ENCODE measurements at places on chromosomes 12 and 14.
A peak's percentile ranks its signal among the peaks of the same experiment; 100 is the strongest.

DNA sequence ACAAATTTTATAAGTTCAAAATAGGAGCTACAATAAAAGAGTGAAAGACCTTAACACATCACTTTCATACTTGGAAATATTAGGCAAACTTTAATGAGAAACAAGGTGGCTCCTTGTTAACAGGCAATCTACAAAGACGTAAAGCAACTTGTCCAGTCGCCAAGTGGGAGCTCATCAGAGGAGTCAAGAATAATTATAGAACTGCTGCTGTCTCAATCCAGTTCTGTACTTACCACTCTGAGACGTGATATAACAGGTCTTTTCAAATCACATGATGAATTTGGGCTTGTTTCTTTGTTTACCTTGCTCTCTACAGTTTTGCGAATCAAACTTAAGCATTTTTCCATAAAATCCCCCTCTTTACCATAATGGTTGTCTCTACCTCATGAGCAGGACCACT lies 3.6 kb downstream of the YBX3 start:
- DNase-seq, result peak; percentile 73

DNA sequence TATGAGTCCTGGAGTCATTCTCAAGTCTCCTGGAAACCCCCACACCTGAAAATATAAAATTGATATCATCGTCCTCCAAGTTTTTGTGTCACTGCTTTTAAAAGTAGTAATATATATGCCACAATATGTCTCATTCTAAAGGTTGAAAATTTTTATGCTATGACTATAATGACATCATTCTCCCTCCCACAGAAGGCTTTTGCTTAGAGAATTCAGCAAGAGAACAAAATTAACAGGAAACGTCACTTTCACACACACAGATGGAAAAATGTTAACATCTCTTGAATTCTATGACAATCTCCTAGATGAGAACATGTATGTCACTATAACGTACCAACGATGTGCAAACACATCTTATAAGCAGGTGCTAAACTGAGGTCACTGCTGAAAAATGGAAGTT lies 498.3 kb downstream of the FOXG1 start:
- no peak for DNase-seq

GRCh38 chr12:123032736-123033391 lies 52.4 kb downstream of the ARL6IP4 start:
- no peak for DNase-seq

DNA sequence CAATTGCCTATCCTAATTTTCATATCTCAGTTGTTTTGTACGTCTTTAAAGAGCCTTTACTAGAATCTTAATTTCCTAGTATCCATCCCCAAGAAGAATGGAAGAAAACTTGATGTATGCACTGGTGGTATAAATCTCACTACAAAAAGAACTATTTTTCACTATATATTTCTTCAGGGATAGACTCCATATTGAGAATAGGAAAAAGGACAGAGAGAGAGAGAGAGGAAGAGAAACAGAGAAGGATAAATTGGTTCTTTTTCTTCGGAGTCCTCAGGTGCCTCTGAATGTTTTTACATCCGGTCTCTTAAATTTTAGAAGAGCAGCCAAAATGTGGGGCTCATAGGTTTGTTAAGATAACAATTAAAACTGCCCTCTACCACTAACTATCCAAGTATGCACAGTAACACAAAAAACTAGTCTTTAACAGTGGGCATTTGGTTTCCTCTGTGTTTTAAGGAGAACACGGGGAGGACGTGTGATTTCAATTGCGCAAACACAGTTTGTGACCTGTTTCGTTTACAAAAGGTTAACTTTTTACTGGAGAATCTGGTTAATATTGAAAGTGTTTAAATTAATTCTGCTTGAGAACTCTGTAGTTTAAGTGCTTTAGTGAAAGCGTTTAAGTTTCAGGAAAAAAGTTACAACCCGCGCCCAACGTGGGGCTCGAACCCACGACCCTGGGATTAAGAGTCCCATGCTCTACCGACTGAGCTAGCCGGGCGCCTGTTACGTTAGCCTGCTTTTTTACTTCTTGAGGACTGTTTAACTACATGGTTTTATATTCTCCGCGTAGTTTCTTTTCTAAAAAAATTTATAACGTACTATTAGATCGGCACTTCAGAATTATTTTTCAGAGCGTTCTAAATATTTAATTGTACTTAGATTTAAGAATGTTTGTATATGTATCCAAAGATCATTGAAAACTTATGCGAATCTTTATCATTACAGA lies 5.1 kb upstream of the PSMA3 start:
- DNase-seq, result peak; percentile 46

GRCh38 chr14:67411820-67412421 lies at the start of gene PLEK2:
PLEK2 (minus strand) TSS chr14:67412165; CDS start chr14:67412059, 106 bp downstream.
- DNase-seq, result peak; percentile 84

GRCh38 chr12:51441583-51441982 lies 17.0 kb downstream of the SLC4A8 start:
- DNase-seq, result no peak

DNA sequence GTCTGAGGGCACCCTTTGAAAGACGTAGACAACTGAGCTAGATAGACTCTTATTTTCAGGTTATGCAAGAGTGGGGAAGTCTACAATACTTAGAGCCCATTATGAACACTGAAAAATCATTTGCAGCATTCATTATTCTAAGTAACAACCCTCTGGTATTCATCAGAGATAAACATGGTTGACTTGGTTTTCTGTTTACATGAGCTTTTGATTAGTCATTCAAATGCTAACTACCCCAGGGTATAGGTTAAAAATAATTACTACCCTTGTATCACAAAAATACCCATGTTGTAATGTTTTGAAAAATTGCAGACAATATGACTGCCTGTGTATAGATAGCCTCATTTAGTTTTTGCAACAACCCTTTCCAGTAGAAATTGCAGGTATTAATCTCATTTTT lies 78.5 kb downstream of the PPFIBP1 start:
- peak; percentile 41 for DNase-seq

DNA sequence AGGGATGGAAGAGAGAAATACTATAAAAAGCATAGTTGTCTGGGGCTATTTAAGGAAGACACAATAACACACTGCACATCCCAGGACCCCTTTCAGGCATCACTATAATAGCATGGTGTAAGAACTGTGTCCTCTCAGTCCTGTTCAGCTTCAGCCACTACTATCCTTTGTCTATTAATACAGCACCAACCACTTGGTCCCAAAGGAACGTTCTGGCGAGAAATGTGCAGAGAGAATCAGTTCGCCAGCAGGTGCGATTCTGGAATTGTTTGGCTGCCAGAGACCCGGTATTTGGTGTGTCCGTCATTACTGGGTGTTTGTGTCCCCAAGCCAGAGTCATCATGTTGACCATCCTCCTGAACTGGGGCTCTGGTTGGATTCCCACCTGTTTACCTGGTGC lies 52.7 kb downstream of the BICD1 start:
- DNase-seq, result no peak

Data from bronchial epithelial cell (primary cell).